ENCODE measurements at places on chromosomes 3 and 15. TPM values are rescaled to one million over a fixed set of nuclear protein-coding genes. Genes with fewer than 3 reads are reported as not detected.

OR5K3 gene
- not detected for total RNA-seq

NR2E3 gene
- not detected for total RNA-seq

SPESP1 gene
- 0.61 TPM for total RNA-seq

KCNMB3 gene
- 0.87 TPM for total RNA-seq

P2RY1 gene
- 0.09 TPM for total RNA-seq

IL17RD gene
- total RNA-seq, result not detected

GOLGA6A gene
- 0.20 TPM for total RNA-seq

GPR15 gene
- total RNA-seq, result 31.2 TPM

RTP3 gene
- total RNA-seq, result not detected

LINS1 gene
- total RNA-seq, result 84.0 TPM

PLCH1 gene
- not detected for total RNA-seq

ANKRD63 gene
- not detected for total RNA-seq

CD86 gene
- 0.58 TPM for total RNA-seq

LRTM1 gene
- total RNA-seq, result not detected

- H3K27ac ChIP-seq, result no peak overlapping the region
- peaks cover 6% of the 10 kb centered on the region for H3K36me3 ChIP-seq
- no peak overlapping the region for H3K4me3 ChIP-seq
- peaks cover 16% of the 10 kb centered on the region for H3K4me1 ChIP-seq
- DNase-seq, result peak; percentile 45
- H3K27me3 ChIP-seq, result no peaks in the 10 kb centered on the region
Observed at GRCh38 chr15:52651868-52652267, 27.3 kb downstream of the ATOSA start.

GRCh38 chr3:28267984-28268849 is 26.8 kb downstream of the CMC1 start:
- no peak for DNase-seq
- H3K4me1 ChIP-seq, result no peaks in the 10 kb centered on the region
- no peaks in the 10 kb centered on the region for H3K36me3 ChIP-seq

GRCh38 chr15:86483936-86484335 is 404.3 kb downstream of the AGBL1 start:
- no peak overlapping the region for H3K4me3 ChIP-seq
- no peaks in the 10 kb centered on the region for H3K4me1 ChIP-seq
- DNase-seq, result no peak
- H3K27ac ChIP-seq, result no peak overlapping the region
- no peaks in the 10 kb centered on the region for H3K27me3 ChIP-seq

- no peak for DNase-seq
- H3K27me3 ChIP-seq, result no peaks in the 10 kb centered on the region
- no peak overlapping the region for H3K4me3 ChIP-seq
Observed at GRCh38 chr3:98777801-98778220, 14.7 kb downstream of the ST3GAL6 start.

DNA sequence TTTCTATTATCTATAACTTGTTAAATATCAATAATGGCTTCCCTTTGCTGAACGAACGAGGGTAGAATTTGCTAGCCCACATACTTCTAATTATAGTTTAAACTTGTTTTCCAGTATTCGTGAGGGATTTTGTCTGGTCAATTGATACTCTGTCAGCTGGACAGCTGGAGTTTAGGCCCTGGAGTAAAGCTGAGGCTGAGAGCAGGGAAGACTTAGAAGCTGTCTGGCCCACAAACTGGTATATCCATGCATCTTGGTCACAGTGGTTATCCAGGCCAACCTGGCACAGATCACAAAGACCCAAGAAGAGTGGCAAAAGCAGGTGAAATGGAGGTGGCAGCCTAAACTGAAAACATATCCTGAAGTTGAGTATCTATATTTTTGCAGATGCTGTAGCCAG is 19.3 kb downstream of the ARHGAP31 start:
- H3K4me3 ChIP-seq, result no peak overlapping the region
- H3K36me3 ChIP-seq, result no peaks in the 10 kb centered on the region

DNA sequence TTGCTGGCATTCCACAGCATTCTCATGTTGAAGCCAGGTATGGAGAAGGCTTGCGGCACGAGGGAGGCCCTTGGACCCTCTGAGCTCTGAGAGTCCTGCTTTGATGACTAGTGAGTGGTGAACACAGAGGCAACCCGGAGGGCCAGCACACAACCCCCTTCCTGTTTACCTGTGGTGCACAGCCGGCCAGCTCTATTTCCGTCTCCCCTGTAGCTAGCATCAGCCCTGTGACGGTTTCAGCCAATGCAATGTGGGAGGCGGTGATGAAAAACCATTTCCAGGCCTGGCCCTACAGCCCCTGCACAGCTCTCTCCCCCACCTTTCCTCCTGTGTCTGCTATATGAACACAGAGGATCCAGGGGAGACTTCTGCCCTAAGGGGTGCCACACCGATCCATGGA is 76.8 kb upstream of the KLHL25 start:
- H3K4me3 ChIP-seq, result no peak overlapping the region
- no peaks in the 10 kb centered on the region for H3K4me1 ChIP-seq
- H3K27ac ChIP-seq, result no peak overlapping the region
- DNase-seq, result no peak
- no peaks in the 10 kb centered on the region for H3K36me3 ChIP-seq
- no peaks in the 10 kb centered on the region for H3K27me3 ChIP-seq

GRCh38 chr3:142239421-142239820 is 14.0 kb upstream of the GK5 start:
- H3K27me3 ChIP-seq, result no peaks in the 10 kb centered on the region
- H3K36me3 ChIP-seq, result no peaks in the 10 kb centered on the region
- no peak overlapping the region for H3K27ac ChIP-seq
- DNase-seq, result no peak

- no peak for DNase-seq
- no peak overlapping the region for H3K4me3 ChIP-seq
- no peaks in the 10 kb centered on the region for H3K27me3 ChIP-seq
- no peak overlapping the region for H3K27ac ChIP-seq
- H3K4me1 ChIP-seq, result no peaks in the 10 kb centered on the region
- H3K36me3 ChIP-seq, result no peaks in the 10 kb centered on the region
Observed at GRCh38 chr3:66053550-66054094, 14.9 kb upstream of the MAGI1 start.

DNA sequence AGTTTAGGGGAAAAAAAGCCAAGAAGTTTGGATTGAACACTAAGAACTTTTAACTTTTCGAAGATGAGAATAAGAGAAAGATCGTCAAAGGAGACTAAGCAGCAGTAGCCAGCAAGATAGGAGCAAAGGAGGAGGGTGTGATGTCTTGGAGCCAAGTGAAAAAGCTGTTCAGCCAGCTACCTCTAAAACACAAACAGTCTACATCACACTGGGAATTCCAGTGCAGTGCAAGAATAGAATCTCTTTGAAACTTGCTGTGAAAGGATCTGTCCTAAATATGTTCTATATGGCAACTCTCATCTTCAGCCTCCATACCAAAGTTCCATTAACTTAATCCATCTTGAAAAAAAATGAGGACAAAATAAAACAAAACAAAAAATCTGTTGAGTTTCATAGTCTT is 541.5 kb downstream of the MAGI1 start:
- no peaks in the 10 kb centered on the region for H3K36me3 ChIP-seq
- H3K27me3 ChIP-seq, result no peaks in the 10 kb centered on the region
- DNase-seq, result no peak
- no peak overlapping the region for H3K27ac ChIP-seq
- no peak overlapping the region for H3K4me3 ChIP-seq
- H3K4me1 ChIP-seq, result no peaks in the 10 kb centered on the region

DNA sequence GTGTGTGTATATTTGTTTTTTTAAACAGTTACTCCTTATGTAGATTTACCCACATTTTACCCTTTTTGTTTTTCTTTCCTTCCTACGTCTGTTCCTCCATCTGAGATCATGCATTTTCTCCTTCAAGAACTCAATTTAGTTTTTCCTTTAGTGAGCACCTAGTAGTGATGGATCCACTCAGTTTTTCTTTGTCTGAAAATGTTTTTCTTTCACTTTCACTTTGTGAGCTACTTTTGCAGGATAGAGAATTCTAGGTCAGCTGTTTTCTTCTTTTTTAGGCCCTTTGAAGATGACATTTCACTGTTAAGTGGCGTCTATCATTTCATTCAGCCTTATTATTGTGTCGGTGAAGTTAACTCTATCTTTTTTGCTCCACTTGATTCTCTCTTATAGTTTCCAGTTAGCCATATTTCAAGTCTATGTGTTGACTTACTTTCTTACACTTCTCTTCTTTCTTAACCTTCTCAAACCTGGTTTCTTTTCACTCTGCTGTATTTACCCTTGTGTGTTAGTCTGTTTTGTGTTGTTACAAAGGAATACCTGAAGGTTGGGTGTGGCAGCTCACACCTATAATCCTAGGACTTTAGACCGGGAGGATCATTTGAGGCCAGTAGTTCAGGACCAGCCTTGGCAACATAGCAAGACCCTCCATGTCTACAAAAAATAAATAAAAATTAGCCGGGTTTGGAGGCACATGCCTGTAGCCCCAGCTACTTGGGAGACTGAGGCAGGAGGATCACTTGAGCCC is 55.8 kb downstream of the PRKCI start:
- H3K27ac ChIP-seq, result peak overlapping the region; percentile 3
- no peaks in the 10 kb centered on the region for H3K27me3 ChIP-seq
- H3K36me3 ChIP-seq, result no peaks in the 10 kb centered on the region
- H3K4me3 ChIP-seq, result peak overlapping the region; percentile 13
- peak; percentile 41 for DNase-seq

GRCh38 chr3:78913711-78914110 is 854.1 kb downstream of the ROBO1 start:
- DNase-seq, result no peak
- H3K27me3 ChIP-seq, result no peaks in the 10 kb centered on the region
- no peak overlapping the region for H3K4me3 ChIP-seq
- no peaks in the 10 kb centered on the region for H3K4me1 ChIP-seq

- no peaks in the 10 kb centered on the region for H3K36me3 ChIP-seq
- H3K27me3 ChIP-seq, result no peaks in the 10 kb centered on the region
- H3K27ac ChIP-seq, result no peak overlapping the region
- H3K4me1 ChIP-seq, result no peaks in the 10 kb centered on the region
Observed at GRCh38 chr3:54845551-54845950, 82.3 kb downstream of the LRTM1 start.

DNA sequence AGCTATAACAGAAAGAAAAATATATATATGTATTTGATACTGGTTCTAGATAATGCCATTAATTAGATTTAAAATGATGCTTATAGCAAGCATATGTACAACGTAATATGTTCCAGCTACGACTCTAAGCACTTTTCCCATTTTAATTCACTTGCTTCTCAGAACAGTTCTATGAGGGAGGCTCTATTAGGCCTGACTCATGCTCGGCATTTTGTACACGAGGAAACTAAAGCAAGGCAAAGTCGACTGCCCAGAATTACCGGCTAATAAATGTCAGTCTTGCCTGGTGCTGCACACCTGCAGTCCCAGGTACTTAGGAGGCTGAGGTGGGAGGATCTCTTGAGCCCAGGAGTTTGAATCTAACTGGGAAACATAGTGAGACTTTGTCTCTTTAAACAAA is 106.0 kb downstream of the PTPRG start:
- H3K27me3 ChIP-seq, result no peaks in the 10 kb centered on the region
- H3K4me3 ChIP-seq, result no peak overlapping the region
- H3K4me1 ChIP-seq, result no peaks in the 10 kb centered on the region
- no peaks in the 10 kb centered on the region for H3K36me3 ChIP-seq
- DNase-seq, result no peak

- no peaks in the 10 kb centered on the region for H3K36me3 ChIP-seq
- H3K27ac ChIP-seq, result no peak overlapping the region
- no peaks in the 10 kb centered on the region for H3K4me1 ChIP-seq
- no peak overlapping the region for H3K4me3 ChIP-seq
Observed at GRCh38 chr3:13513913-13514517, 33.9 kb downstream of the HDAC11 start.

GRCh38 chr3:190863119-190863465 is 598 bp upstream of the GMNC start:
- H3K27ac ChIP-seq, result no peak overlapping the region
- no peak for DNase-seq
- no peaks in the 10 kb centered on the region for H3K36me3 ChIP-seq
- H3K4me1 ChIP-seq, result no peaks in the 10 kb centered on the region

- no peak for DNase-seq
- H3K4me1 ChIP-seq, result no peaks in the 10 kb centered on the region
- H3K27me3 ChIP-seq, result no peaks in the 10 kb centered on the region
- no peak overlapping the region for H3K4me3 ChIP-seq
- no peaks in the 10 kb centered on the region for H3K36me3 ChIP-seq
- H3K27ac ChIP-seq, result no peak overlapping the region
Observed at GRCh38 chr15:37134699-37135131, 34.4 kb upstream of the MEIS2 start.

- H3K27ac ChIP-seq, result no peak overlapping the region
- H3K36me3 ChIP-seq, result no peaks in the 10 kb centered on the region
- no peak overlapping the region for H3K4me3 ChIP-seq
- DNase-seq, result no peak
Observed at GRCh38 chr3:55330756-55331155, 156.3 kb downstream of the WNT5A start.

- DNase-seq, result peak; percentile 29
- H3K4me1 ChIP-seq, result peaks cover 24% of the 10 kb centered on the region
- H3K36me3 ChIP-seq, result no peaks in the 10 kb centered on the region
- H3K4me3 ChIP-seq, result peak within 1 kb of the TSS; percentile 52
- peaks cover 12% of the 10 kb centered on the region for H3K27me3 ChIP-seq
- H3K27ac ChIP-seq, result no peak within 1 kb of the TSS
Observed at GRCh38 chr15:48963524-48964113, at the start of gene SHC4. SHC4 (minus strand) TSS chr15:48963919; CDS start chr15:48963015, 904 bp downstream.

- DNase-seq, result no peak
- no peak overlapping the region for H3K4me3 ChIP-seq
- no peak overlapping the region for H3K27ac ChIP-seq
- no peaks in the 10 kb centered on the region for H3K27me3 ChIP-seq
- no peaks in the 10 kb centered on the region for H3K36me3 ChIP-seq
Observed at GRCh38 chr15:39078026-39078425, 502.9 kb upstream of the THBS1 start.

DNA sequence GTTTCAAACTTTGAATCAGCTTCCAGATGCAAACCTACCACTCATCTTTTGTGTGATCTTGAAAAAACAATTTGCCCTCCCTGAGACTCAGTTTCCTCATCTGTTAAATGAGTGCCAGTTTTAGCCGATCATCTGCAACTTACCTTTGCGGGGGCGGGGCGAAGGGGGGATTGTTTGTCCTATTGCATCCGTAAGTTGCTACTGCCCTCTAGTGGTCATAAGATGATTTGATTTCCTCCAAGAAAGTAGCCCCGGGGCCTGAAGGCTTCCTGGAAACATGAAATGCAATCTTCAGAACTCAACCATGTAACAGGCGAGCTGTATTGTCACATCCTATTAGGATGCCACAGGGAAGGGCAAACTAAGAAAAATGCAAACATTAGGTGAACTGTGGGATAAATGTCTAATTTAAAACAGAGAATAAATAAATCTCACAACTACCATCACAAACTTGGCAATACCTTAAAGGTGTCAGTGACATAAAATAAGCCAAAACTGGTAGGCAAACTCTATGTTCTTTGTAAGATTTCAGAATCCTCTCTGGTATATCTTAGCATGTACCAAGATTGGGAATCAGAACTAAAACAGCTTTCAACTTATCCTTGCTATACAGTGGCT is 63.5 kb upstream of the CLDN18 start:
- no peaks in the 10 kb centered on the region for H3K36me3 ChIP-seq
- DNase-seq, result peak; percentile 46
- no peaks in the 10 kb centered on the region for H3K4me1 ChIP-seq
- no peaks in the 10 kb centered on the region for H3K27me3 ChIP-seq

DNA sequence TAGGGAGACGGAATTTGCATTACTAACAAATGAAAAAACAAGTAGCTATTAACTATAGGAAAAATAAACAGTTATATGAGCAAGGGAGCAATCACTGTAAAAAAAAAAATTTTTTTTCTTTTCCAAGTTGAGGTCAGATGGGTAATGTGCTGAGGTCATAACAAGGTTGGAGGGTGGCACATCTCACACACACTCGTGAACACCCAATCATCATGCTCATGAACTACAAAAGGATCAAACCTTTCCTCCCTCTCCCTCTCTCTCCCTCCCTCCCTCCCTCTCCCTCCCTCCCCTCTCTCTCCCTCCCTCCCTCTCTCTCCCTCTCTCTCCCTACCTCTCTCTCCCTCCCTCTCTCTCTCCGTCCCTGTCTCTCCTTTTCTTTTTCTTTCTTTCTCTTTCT is 97.9 kb upstream of the CGNL1 start:
- H3K4me3 ChIP-seq, result no peak overlapping the region
- no peak overlapping the region for H3K27ac ChIP-seq
- peaks cover 24% of the 10 kb centered on the region for H3K36me3 ChIP-seq
